ENCODE measurements at places on chromosomes 5 and 9.

GRCh38 chr9:1619915-1620710 lies 395.0 kb upstream of the SMARCA2 start:
- DNase-seq = no peak

- DNase-seq = no peak
Measured at GRCh38 chr5:111748304-111748763, 8.7 kb downstream of the NREP start.

DNA sequence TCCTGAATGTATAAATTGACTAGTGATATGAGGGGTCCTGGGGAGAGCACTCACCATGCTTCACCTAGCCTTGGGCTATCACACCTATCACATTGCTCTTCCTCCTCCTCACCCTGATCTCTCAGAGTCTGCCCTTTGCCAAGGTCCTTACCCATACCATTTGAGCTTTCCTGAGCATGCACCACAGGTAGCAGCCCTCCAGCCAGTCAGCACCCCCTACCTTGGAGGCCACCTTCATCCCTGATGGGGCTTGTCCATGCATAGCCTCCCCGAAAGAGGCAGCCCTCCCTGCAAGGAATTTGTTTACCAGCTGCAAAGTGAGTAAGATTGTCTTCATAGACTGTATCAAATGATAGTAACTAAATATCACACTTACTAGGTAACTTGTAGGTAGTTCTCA lies 83.1 kb downstream of the ALDH7A1 start:
- no peak for DNase-seq

- DNase-seq = no peak
Measured at GRCh38 chr9:91421128-91421765, 2.4 kb downstream of the NFIL3 start.

- DNase-seq = no peak
Measured at GRCh38 chr9:114347675-114348074, 18.0 kb downstream of the ORM2 start.

DNA sequence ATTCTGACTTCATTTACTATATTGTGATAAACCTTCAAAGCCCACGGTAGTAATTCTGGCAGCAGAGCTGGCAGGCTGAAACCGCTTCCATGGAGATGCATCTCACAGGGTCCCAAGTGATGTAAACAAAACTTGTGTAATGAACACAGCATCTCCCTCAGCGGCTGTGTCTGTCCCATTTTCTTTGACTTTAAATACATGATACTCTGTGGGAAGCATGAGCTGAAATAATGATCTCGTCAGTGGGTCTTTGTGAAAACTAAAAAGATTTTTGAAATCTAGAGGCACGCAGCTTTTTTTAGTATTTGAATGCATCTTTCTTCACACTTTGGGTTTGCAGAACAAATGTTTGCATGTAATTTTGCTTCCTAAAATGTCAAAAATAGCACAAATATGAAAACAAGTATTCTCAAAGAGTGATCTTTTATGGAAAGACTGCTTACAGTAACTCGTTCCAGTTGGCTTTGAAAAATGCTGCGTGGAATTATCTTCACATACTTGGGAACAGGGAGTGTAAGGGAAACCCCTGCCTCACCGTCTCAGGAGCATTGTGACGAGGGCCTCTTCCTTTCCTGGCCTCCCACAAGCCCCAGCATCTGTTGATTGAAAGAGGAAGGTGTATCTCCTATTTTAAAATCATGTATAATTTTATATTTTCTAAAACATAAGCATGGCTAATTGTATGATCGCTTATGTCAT lies 18.1 kb upstream of the LPCAT1 start:
- no peak for DNase-seq

DNA sequence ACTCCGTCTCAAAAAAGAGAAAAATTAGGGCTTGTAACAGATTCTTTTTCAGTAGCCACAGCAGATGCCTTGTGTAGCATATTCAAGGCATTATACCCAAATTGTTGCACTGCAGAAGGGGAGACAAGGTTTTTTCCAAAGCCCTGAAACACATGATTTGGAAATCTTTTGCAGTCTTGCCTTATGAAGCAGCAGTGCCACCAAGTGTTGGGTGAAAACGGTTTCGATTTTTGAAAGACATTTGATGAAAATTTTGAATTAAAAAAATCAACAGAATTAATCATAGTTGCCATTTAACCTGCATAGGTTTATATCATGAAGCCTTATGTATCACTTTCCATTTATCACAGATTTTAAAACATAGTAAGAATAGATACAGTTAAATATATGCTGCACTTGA lies 479.5 kb downstream of the TAF11L14 start:
- no peak for DNase-seq

- no peak for DNase-seq
Measured at GRCh38 chr5:79959407-79959806, 31.7 kb downstream of the MTX3 start.

DNA sequence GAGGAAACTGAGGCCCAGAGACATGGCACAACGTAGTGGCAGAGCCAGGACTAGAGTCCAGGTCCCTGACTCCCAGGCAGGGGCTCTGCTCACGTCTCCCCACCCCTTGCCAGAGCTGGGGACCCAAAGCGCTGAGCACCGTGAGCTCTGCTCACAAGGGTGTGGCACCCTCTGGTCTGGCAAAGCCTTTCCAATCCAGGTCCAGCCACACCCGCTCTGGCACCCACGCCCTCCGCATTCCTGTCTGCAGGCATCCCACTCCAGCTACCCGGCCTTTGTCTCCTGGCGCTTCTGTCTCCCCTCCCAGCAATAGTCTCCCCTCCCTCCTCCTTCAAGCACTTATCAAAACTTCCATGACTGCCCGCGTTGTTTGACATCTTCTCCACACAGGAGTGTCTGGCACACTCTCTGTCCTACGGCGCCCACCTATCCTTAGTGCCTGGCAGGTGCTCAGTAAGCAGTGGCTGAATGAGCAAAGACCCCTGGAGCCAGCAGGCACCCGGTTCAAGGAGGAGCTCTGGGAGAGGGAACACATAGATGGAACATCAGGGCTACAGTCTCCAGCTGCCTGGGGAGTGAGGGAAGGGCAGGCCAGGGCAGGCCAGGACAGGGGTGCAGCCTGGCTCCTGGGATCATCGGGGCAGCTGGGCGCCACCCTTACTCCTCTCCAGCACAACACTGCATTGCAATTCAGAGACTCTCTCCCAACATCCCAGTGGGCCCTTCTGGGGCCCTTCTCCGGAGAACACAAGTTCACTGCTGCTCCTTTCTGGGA lies 12.0 kb downstream of the HIGD2A start:
- DNase-seq = no peak

- no peak for DNase-seq
Measured at GRCh38 chr9:21454149-21454548, 13.9 kb downstream of the IFNA1 start.

GRCh38 chr9:37302277-37302676 lies 120.2 kb upstream of the GRHPR start:
- DNase-seq = no peak

DNA sequence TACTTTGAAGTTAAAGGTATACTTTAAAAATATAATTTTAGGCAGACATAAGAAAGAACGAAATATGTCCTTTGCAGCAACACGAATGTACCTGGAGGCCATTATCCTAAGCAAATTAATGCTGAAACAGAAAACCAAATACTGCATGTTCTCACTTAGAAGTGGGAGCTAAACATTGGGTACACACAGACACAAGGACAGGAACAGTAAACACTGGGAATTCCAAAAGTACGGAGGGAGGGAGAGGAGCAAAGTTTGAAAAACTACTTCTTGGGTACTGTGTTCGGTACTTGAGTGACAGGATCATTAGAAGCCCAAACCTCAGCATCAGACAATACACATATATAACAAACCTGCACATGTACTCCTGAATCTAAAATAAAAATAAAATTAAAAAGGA lies 40.9 kb downstream of the TJP2 start:
- no peak for DNase-seq

DNA sequence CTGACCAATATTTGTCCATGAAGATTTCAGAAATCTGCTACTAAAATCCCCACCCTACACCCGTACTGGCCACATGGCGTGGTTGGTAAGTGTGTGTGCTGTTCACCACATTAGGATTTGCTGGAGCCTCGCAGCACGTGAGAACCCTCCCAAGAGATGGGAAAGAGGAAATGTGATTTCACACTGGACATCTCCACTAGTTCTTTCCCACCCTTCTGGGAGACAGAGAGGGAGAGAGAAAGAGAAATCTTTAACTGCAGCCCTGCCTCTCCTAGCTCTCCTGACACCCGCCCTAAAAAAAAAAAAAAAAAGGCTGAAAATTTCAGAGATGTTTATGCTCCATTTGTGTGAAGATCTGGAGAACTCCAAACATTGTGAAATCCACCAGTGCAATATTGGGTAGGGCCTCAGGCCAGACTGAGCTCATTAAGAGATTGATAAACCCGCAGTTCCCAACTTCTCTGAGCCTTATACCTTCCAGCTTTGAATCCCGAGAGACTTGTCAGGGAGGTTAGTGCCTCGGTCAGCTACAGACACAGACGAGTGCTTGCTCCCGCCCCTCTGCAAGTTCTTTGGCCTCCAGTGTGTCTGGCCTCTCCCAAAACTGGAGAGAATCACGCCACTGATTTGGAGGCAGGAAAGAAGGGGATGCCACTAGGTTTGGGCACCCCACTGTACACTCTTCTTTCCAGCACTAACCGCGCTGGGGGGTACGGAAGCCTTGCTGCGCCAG lies 1.9 kb downstream of the SPRY4 start:
- DNase-seq = no peak

DNA sequence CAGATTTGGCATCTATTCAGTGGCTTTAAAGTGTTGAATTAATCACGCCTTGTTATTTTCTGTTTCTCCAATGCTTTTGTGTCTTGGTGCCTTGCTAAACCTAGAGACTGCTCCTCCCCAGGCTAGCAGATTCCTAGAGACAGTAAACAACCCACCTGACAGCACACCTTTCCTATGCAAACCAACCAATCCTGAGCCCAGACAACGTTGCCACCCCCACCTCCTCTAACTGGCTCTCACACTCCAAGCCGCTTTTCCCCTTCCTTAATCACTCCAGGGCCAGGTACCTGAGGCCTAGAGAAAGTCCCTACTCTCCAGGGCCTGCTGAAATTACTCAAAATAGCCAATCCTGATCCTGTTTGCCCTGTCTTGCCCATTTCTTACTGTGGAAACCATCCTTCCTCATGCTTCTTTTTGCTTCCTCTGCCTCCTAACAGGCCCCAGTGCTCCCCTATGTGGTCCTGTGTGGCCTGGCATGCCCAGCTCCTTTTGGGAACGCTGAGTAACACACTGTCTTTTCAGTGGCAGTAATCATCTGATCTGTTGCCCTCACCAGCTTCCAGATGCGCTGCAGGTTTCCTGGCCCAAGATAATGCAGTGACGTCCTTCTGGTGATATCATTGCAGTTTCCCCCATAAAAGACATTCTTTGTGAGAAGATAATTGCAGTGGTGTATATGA lies 53.4 kb downstream of the GAS1 start:
- no peak for DNase-seq

GRCh38 chr9:14346811-14347405 lies 33.0 kb upstream of the NFIB start:
- DNase-seq = no peak

DNA sequence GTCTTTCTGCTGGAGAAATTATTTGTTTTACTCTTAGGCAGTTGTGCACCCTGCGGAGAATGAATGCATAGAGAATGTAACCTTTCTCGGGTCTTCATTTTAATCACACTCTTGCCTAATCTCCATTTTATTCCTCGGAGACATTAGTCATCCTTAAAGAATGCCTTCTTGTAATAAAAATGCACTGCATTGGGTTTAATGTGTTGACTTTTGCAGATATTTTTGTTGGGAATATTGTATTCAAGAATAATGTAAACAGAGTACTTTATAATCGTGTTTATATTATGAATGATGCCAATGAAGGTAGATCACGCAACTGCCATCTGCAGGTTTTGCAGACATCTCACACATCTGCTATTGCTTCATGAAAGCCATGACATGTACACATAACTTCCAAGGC lies 1093.9 kb upstream of the CDH6 start:
- DNase-seq = no peak

DNA sequence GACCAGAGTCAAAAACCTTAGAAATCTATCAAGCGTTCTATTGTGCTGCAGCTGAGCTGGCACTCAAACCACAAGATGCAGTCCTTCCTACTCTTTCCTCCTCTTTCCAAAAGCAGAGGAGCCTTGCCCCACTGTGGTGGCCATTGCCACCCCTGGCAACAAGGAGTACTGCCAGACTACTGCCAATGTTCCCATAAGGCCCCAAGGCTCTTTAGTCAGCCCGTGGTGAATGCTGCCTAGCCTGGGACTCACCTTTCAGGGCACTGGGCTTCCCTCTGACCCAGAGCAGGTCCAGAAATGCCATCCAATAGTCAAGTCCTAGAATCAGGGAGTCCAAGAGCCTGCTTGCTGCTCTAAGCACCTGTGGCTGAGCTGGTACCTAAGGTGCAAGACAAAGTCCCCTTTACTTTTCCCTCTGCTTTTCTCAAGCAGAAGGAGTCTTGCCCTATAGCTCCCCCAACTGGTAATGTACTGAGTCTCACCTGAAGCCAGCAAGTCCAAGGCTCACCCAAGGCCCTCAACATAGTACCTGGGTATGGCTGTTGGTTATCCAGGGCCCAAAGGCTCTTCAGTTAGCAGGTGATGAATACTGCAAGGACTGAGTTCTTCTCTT lies 219.4 kb downstream of the ATPSCKMT start:
- no peak for DNase-seq

GRCh38 chr5:132658381-132659302 lies 669 bp downstream of the IL13 start:
- no peak for DNase-seq

- no peak for DNase-seq
Measured at GRCh38 chr9:87551772-87552217, 54.1 kb downstream of the DAPK1 start.

- DNase-seq = no peak
Measured at GRCh38 chr9:130298662-130299279, 33.2 kb downstream of the HMCN2 start.

- no peak for DNase-seq
Measured at GRCh38 chr5:173581408-173582215, 34.8 kb downstream of the BOD1 start.

GRCh38 chr9:68577774-68578591 lies 37.3 kb upstream of the TMEM252 start:
- no peak for DNase-seq

- DNase-seq = no peak
Measured at GRCh38 chr5:167479779-167480178, 811.7 kb upstream of the WWC1 start.
